ENCODE measurements at places on chromosomes 4 and X.

DNA sequence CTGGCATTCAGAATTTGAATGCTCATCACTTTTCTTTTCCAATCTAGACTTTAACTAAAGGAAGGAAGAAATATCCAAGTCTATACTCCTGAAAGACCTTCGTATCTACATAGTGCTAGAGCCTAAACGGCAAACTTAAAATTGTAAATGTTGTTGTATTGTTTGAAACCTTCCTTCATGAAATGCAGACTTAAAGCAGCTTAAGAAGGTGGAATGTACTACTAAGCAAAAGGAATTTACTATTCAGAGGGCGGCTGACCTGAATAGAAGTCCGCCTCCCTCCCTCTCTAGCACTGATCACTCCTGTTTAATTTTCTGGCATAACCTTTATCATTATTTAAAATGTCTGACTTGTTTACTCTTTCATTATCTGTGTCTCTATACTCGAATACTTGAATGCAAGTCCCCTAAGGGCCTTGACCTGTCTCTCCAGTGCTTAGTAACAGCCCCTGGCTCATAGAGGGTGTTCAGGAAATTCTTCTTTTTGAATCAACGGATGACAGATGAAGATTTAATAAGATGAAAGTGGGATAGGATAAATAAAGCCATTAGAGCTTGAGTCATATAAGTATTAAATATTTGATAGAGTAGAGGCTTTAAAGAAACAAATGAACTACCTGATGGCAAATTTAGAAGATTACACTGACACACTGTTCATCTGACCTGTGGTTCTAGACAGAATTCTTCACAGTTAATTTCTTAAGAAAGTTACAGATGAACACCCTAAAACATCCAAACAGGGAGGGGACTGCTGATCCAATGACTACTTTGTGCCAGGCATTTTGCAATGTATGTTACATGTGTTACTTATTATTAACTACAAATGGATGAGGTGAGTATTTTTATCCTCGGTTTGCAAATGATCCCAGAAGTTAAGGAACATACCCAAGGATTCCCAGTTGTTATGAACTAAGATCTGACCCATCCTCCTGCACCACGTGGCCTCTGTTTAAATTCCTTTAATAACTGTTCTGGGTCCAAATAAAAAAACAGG is 20.2 kb upstream of the RBPJ start:
- DNase-seq: no peak

DNA sequence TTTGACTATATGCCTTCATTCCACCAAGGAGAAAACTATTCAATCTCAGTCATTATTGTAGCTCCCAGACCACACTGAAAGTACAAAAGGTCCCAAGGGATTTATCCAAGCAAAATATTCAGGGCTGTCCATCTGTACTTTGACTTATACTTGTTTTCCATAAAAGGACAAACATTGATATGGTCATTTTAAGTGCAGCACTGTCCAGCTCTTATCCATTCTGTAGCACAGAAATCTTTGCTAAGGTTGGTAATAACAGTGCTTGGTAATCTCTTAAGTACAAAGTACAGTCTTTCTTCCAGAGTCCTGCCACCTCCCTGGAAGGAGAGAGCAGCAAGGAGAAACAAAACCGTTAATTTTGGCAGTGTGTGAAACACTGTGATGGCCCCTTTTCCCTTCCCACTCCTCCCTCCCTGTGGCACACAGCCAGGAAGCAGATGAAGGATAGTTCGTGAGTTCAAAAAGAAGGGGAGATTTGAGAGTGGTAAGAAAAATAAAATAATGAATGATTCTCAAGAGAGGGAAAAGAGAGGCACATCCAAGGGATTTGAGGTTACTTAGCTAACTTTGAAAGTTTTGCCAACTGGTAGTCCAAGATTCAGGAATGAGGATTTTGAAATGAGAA is 6.8 kb upstream of the CXCL2 start:
- no peak for DNase-seq

DNA sequence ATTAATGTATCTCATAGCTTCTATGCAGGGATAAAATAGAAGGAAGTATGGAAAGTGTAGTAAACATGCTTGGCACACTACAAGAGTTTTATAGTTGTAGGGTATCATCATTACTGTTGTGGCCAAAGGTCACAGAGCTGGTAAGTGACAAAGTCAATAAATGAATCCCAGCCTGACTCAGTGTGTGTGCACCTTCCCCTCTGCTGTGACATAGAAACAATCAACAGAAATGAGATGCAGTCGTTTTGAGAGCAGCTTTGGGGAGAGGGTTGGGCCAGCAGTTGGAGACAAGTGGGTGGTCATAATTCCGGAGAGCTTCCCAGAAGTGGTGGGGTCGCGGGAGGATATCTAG is 82.4 kb upstream of the RBPJ start:
- no peak for DNase-seq

DNA sequence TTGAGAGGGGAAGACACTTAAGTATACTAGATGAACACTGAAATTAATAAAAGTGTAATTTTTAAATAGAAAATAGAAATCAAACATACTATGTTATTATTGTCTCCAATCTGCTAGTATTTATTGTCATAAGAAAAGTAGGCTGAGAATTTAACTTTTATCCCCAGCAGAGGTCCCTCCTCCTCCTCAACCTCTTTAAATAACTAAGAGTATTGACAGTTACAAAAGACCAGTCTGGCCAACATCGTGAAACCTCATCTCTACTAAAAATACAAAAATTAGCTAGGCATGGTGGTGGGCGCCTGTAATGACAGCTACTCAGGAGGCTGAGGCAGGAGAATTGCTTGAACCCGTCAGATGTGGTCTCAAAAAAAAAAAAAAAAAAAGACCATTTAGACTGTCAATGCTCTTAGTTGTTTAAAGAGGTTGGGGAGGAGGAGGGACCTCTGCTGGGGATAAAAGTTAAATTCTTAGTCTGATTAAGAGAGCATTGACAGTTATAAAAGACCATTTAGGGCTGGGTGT is 4.2 kb downstream of the SLC30A9 start:
- DNase-seq: no peak

- DNase-seq: no peak
Measured at GRCh38 chr4:65223601-65224000, 446.7 kb downstream of the EPHA5 start.

DNA sequence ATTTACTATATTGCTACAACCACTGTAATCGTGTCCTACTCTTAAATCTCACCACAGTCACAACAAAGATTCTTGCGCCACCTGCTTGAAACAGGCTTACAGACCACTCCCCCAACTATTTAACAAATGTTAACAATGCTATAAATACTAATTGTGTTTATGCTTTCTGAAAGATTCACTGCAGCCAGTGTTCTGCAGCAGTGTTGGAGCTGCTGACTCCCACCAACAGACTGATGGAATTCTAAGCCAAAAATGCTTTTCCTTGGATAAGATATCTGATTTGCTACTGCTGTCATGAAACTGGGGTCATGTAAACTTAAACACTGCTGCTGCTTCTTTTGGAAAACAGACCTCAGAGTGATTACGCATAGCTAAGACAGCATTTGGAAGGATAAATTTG is 244.2 kb upstream of the MAB21L2 start:
- DNase-seq: no peak

GRCh38 chrX:134886002-134886596 is 104.7 kb upstream of the SMIM10 start:
- DNase-seq: no peak

Measured in GF-D8 (cell line).